ENCODE measurements at places on chromosomes 11 and 22. TPM values are rescaled to one million over a fixed set of nuclear protein-coding genes. Genes with fewer than 3 reads are reported as not detected.

DNA sequence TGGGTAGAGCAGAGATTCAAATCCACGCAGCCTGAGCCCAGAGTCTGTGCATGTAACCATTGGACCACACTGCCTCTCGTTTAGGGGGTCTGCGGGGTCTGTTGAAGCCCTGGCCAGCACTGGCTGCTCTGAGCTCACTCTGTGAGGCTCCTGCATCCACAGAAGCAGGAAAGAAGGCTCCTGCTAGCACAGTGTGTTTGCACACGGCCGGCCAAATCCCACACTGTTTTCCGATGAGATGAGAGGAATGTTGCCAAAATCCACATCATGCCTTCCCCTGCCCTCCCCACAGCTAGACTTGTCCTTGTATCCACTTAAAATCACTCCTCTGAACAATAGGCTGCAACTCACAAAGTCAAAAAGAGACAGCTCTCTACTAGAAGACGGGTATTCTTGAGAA lies 10.6 kb upstream of the SLC22A12 start:
- no peaks in the 10 kb centered on the region for H3K27me3 ChIP-seq
- H3K4me1 ChIP-seq: no peaks in the 10 kb centered on the region
- no peak overlapping the region for H3K4me3 ChIP-seq
- no peak for DNase-seq
- no peak overlapping the region for H3K27ac ChIP-seq
- no peaks in the 10 kb centered on the region for H3K36me3 ChIP-seq

DNA sequence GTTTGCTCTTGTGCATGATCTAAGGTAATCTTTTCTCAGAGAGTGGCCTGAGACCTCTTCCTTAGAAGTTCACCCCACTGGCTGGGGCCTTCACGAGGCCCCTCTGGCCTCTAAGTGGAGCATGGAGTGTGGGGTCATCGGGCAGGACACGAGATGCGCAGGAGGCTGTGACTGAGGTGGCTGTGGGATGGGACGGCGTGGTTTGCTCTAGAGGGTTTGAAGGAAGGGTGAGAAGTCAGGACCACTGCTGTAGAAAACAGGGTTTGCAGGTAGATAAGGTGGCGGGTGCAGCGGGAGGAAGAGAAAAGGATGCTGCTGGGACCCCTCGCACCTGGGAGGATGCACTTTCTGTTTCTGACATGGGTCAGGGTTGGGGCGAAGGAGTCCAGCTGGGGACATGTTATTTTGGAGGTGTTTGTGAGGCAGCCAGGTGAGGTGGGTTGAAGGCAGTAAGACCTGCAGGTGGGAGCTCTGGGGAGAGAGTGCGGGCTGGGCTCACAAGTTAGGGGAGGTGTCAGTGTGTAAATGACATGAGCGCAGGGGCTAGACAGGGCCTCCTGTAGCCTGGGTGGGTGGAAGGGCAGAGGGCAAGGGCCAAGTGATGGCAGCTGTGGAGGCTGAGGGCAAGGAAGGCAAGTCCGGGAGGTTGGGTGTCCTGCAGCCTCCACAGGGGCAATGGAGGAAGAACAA lies 62.5 kb downstream of the KCNQ1 start:
- DNase-seq: no peak
- H3K4me1 ChIP-seq: no peaks in the 10 kb centered on the region
- H3K27ac ChIP-seq: no peak overlapping the region
- no peak overlapping the region for H3K4me3 ChIP-seq

DNA sequence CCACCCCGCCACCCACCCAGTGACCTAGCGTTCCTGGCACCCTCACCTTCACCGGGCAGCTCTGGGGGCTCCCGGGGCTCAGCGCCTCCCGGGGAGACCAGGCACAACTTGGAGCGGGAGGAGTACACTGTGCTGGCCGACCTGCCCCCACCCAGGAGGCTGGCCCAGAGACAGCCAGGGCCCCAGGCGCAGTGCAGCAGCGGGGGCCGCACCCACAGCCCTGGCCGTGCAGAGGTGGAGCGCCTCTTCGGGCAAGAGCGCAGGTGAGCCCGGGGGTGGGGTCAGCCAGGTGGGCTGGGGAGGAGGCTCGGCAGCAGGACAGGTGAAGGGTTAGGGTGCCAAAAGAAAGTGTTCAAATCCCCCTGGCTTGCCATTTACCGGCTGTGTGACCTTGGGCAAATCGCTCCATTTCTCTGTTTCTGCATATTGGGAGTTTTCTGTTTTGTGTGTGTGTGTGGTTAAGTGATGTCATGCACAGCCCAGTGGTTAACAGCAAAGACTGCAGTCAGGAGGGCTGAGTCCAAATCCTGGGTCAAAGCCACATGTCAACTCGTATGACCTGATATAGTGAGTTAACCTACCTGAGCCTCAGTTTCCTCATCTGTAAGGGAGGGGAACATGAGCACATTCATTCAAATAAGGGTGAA lies 29.5 kb downstream of the TRIOBP start:
- no peak overlapping the region for H3K27ac ChIP-seq
- H3K36me3 ChIP-seq: peaks cover 17% of the 10 kb centered on the region
- H3K4me3 ChIP-seq: no peak overlapping the region

DNA sequence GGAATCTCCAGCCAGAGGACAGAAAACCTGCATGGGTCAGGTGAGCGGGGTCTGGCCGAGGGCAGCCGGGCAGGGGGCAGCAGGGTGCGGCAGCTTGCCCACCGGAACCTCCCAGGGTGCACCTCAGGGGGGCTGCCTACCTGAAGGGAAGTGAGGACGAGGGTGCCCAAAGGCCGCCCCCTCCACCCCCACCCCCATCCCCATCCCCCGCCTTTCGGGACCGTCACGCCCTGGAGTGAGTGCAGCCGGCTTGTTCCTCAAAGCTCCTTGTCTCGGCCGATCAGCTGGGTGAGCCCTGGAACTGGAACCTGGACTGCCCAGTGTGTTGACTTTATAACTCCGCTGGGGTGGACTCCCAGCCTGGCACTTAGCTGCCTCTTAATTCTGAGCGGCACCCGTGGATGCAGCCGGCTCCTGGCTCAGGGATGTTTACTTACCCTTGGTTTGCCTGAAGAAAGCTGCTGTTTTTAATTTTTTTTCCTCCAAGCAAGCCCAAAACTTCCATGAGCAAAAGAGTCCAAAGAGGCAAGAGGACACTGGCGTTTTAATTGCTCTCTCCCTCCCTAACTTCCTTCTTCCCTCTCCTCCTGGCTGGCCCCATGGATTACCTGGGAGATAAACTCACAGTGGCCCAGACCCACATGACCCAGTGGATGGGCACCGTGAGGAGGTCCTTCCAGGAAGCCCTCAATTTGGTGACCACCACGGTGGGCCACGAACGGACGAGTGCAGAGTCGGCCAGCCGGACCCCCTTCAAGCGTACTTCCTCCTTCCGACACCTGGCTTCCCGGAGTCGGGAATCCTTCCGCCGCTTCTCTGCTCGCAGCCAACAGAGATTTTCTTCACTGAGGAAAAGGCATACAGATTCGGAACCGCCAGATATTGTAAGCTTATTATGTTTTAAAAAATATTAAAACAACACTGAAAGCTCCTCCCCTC lies 87.8 kb upstream of the CRYBB3 start:
- 0 out of 2 replicates have a peak overlapping the region, but pooled peaks have one; percentile 73 for H3K27ac ChIP-seq
- no peak for DNase-seq
- peak overlapping the region; percentile 62 for H3K4me3 ChIP-seq
- no peaks in the 10 kb centered on the region for H3K27me3 ChIP-seq
- H3K4me1 ChIP-seq: peaks cover 11% of the 10 kb centered on the region
- no peaks in the 10 kb centered on the region for H3K36me3 ChIP-seq

DNA sequence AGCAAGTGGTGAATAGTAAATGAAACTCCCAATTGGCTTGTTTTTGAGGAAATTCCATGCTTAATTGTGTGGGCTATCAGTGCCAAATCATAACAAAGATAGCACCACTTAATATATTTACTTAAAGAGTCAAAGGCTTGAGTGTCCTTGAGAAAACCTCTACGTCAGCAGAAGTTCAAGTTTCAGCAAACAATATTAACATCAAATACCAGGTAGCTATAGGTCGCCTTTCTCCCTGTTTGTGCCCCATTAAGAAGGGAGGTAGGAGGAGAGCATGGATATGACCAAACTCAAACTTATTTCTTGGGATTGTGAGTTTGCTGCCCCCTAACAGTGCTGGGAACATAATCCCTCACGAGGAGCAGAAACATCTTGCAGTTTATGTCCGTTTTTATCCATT lies 105.6 kb upstream of the SYN3 start:
- no peak overlapping the region for H3K4me3 ChIP-seq
- no peaks in the 10 kb centered on the region for H3K4me1 ChIP-seq
- H3K27me3 ChIP-seq: peaks cover 3% of the 10 kb centered on the region
- H3K36me3 ChIP-seq: no peaks in the 10 kb centered on the region

GRCh38 chr11:24781288-24781687 lies 284.4 kb downstream of the LUZP2 start:
- no peak overlapping the region for H3K4me3 ChIP-seq
- DNase-seq: no peak
- H3K4me1 ChIP-seq: no peaks in the 10 kb centered on the region
- H3K36me3 ChIP-seq: no peaks in the 10 kb centered on the region

DNA sequence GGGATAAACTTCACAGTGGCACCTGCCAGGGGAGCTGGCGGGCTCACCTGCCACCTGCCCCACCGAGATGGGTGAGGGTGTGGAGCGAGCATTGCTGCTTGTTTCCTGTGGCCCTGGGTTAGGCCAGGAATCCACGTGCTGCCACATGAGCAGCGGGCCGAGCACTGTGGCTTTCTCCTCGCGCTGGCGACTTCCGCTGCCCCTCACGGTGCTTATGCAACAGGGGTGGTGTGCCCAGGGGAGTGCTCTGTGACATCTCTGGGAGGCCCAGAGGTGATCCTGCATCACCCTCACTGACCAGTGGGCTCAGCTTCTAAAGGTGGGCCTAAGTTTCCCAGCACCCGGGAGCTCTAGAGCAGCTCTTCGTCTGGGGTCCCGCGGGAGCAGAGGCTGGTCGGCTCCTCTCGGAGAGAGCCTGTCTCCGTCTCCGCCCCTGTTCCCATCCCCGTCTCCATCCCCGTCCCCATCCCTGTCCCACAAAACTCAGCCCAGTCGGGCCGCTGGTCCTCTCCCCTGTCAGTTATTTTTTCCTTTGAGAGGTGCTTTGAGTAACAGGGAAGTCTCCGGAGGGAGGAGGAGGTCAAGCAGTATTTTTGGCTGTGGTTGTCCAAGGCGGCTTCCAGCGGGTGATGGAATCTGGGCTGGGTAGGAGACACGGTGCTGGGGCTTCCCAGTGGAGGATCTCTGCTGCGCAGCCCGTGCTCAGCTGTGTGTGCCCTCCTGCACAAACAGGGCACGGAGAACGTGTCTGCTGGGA lies 42.5 kb downstream of the AP2A2 start:
- H3K27me3 ChIP-seq: no peaks in the 10 kb centered on the region
- 0 out of 2 replicates have a peak overlapping the region, but pooled peaks have one; percentile 9 for H3K27ac ChIP-seq
- DNase-seq: no peak
- H3K36me3 ChIP-seq: peaks cover 31% of the 10 kb centered on the region

DNA sequence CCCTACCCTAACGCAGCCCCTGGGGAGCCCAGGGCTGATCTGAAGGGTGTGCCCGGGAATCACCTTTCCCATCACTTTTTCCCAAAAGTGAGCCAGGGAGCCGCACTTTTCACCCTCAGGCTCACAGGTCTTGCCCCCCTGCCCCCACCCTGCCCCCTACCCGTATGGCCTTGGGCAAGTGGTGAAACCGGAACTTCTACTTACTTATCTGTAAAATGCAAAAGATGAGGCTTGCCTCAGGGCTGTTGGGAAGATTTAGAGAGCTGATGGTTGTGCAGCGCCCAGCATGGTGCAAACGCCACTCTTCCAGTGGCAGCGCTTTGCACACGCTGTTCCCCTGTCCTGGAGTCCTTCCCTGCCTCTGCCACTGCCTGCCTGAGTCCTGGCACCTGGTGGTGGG lies 8.0 kb downstream of the SYT12 start:
- H3K36me3 ChIP-seq: no peaks in the 10 kb centered on the region
- no peaks in the 10 kb centered on the region for H3K4me1 ChIP-seq
- DNase-seq: no peak
- H3K27ac ChIP-seq: no peak overlapping the region

DNA sequence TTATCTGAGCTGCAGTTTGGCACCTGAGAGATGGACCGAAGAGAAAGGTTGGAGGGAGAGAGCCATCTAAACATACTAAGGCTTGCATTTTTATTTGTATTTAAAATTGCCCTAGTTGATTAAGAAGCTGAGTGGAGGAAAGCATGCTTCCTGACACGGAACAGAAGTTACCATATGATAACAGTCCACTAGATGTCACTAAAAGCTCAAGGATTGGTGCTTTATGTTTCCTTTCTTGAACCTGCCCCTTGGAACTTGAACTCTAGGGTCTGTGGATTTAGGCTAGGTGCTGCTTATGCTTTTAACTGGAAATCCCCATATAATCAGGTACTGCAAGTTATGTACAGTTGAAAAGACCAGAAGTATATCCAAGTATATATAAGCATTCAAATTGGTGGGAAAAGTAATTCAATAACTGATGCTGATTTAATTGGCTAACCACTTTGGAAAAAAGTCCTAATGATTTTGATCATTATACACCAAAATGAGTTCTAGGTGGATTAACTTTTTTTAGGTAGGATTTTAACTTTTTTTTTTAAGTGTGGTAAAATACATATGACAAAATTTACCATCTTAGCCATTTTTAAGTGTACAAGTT lies 9.5 kb downstream of the RBMXL2 start:
- no peak for DNase-seq
- H3K27ac ChIP-seq: no peak overlapping the region
- H3K27me3 ChIP-seq: no peaks in the 10 kb centered on the region
- no peaks in the 10 kb centered on the region for H3K36me3 ChIP-seq
- no peak overlapping the region for H3K4me3 ChIP-seq

- no peak overlapping the region for H3K27ac ChIP-seq
- no peak for DNase-seq
- no peak overlapping the region for H3K4me3 ChIP-seq
- H3K4me1 ChIP-seq: no peaks in the 10 kb centered on the region
- no peaks in the 10 kb centered on the region for H3K27me3 ChIP-seq
These were observed 117.7 kb upstream of the SORL1-AS1 start for GRCh38 chr11:121570453-121570852.

DNA sequence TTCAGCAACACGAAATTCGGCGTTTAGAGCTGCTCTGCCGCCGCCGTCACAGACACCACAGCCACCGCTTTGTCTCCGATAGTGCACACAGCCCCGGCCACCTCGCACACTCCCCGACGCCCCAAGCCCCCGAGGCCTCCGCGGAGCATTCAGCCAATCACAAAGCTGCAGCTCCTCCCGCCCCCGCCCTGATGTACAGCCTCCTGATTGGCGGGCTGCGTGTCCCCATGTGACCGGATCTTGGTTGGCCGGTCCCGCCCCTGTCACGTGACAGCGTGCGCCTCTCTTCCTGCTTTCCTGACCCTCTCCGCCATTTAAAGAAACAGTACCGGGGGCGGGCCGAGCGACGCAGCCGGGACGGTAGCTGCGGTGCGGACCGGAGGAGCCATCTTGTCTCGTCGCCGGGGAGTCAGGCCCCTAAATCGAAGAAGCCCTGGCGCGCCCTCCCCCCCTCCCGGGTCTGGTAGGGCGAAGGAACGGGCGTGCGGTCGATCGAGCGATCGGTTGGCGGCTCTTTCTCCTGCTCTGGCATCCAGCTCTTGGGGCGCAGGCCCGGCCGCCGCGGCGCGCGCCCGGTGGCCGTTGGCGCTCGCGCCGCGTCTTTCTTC lies at the start of gene TUG1:
TSS of gene TUG1 (plus strand) at position 342 of the 608 bp plus-strand sequence.
- DNase-seq: peak; percentile 93
- H3K36me3 ChIP-seq: peaks cover 10% of the 10 kb centered on the region
- peak within 1 kb of the TSS; percentile 93 for H3K27ac ChIP-seq
- peaks cover 7% of the 10 kb centered on the region for H3K4me1 ChIP-seq
- no peaks in the 10 kb centered on the region for H3K27me3 ChIP-seq

The SHANK2 gene
- total RNA-seq: 52.9 TPM

The CCDC73 gene
- total RNA-seq: not detected

The TPBGL gene
- total RNA-seq: 0.25 TPM

The RNF214 gene
- 33.7 TPM for total RNA-seq

The F2 gene
- not detected for total RNA-seq

The RIMBP3C gene
- total RNA-seq: not detected

The AQP11 gene
- 1.2 TPM for total RNA-seq

The CASP1 gene
- not detected for total RNA-seq

The TPCN2 gene
- total RNA-seq: 18.6 TPM

The HEPN1 gene
- not detected for total RNA-seq

All from H1 (cell line).